ENCODE measurements at places on chromosomes 12 and 14. TPM values are rescaled to one million over a fixed set of nuclear protein-coding genes. Genes with fewer than 3 reads are reported as not detected.

GRCh38 chr14:104794631-104794992 lies 936 bp downstream of the AKT1 start:
- peak; percentile 5 for ATAC-seq

- peak; percentile 52 for ATAC-seq
Measured at GRCh38 chr14:57865403-57866198, at the start of gene SLC35F4. SLC35F4 (minus strand) TSS chr14:57866092.

- ATAC-seq = no peak
Measured at GRCh38 chr14:104573930-104574329, 5.6 kb upstream of the C14orf180 start.

- no peak for ATAC-seq
Measured at GRCh38 chr14:74630881-74631690, 19.0 kb upstream of the LTBP2 start.

GRCh38 chr14:93007225-93007997 lies 84.5 kb downstream of the CHGA start:
- no peak for ATAC-seq

DNA sequence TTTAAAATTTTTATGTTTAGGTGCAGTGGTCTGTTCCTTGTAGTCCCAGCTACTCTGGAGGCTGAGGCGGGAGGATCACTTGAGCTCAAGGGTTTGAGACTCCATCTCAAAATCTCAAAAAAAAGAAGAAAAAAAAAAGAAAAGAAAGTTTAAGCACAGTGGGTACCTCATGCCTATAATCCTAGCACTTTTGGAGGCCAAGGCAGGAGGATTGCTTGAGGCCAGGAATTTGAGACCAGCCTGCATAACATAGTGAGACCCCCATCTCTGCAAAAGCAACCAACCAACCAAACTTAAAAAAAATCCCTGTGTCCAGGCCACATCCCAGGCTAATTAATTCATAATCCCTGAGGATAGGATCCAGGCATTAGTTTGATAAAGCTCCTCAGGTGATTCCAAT lies 3.4 kb upstream of the SALL2 start:
- no peak for ATAC-seq

- ATAC-seq = no peak
Measured at GRCh38 chr12:2449586-2449985, 345.2 kb upstream of the FKBP4 start.

DNA sequence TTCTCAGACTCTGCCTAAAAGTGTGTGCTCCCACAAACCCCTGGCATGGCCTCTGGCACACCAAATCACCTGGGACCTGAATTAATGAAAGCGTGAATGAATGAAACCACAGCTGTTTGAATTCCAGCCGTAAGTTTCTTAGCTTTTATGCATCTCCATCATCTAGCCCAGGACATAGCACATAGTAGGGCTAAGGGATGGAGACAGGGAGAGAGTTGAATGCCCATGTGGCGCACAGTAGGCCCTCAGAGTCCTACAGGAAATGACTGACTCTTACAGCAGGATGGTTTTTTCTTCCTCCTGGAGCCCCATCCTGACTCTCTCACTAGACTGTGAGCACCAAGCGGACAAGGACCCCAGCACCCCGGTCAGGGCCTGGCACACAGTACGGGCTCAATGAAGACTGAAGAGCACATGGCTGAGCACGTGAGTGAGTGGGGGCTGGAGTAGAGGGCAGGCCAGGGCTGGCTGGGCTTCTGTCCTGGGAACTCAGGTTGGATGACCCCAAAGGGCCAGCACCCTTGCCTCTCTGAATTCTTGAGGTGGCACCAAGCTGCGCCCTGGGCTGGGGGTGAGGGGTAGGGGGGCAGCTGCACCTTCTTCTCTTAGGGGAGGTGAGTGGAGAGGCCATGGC lies 351.3 kb downstream of the MED13L start:
- no peak for ATAC-seq

DNA sequence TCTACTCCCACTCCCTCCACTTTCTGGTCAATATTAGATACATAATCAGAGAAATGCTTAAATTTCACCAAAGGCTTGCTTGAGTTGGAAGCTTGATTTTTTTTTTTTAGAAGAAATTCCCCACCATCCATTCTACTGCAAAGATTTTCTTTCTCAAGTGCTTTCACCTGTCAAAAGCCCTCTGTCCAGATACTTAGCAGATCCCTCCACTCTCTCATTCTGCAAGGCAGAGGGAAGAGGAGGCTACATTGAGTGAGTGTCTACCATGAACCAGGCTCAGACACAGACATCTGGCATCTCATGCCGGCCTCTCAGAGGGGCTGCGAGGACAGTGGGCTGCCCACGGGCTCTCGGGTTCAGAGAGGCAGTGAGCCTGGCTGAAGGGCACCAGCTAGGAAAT lies 127.6 kb upstream of the GSC start:
- peak; percentile 13 for ATAC-seq

GRCh38 chr12:78933014-78933413 lies 68.4 kb downstream of the SYT1 start:
- ATAC-seq = no peak

GRCh38 chr14:74395094-74395493 lies 30.9 kb downstream of the SYNDIG1L start:
- ATAC-seq = no peak

- ATAC-seq = no peak
Measured at GRCh38 chr14:58744801-58745394, 107.1 kb downstream of the DACT1 start.

DNA sequence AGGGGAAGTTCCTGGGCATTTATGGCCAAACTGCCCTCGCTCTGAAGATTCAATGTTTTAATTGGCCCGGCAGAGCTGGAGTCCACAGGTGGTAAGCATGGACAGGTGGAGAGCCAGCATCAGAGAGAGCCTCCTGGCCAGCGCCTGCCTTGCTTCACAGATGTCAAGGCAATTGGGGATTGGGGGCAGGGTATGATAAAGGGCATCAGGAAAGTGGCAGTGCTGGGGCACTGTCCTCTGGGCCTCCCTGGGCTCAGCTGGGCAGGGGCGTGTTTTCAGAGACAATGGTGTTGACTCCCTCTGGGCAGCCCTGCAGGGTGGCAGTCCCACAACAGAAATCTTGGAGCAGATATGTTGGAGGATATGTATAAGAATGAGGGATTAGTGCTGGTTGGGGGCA lies 237.3 kb downstream of the CACNA1C start:
- no peak for ATAC-seq

DNA sequence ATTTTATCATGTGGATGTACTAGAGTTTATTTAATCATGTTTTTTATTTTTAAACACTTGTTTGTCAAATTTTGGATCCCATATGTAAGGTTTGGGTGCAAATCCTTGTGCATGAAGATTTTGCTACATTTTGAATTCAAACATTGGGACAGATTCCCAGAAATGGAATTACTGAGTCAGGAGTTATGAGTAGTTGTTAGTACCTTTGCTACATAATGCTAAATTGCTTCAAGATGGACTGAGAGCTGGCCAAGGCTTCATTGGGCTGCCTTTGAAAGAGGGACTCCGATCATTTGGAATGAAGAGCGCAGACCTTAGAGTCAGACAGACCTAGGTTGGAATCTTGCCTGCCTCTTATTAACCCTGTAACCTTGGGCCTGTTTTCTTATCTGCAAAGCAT lies 154.9 kb upstream of the PWP1 start:
- no peak for ATAC-seq

DNA sequence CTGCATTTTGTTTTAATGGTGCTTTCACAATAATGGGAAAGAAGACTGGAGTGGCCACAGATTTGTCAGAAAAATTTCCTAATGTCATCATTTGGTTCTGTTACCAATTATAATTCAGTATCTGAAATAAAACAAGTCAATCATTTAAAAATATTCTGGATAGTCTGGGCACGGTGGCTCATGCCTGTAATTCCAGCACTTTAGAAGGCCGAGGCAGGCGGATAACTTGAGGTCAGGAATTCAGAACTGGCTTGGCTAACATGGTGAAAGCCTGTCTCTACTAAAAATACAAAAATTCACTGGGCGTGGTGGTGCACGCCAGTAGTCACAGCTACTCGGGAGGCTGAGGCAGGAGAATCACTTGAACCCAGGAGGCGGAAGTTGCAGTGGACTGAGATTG lies 4.0 kb upstream of the LIMA1 start:
- no peak for ATAC-seq

- ATAC-seq = no peak
Measured at GRCh38 chr12:128806573-128806972, 17.2 kb downstream of the SLC15A4 start.

DNA sequence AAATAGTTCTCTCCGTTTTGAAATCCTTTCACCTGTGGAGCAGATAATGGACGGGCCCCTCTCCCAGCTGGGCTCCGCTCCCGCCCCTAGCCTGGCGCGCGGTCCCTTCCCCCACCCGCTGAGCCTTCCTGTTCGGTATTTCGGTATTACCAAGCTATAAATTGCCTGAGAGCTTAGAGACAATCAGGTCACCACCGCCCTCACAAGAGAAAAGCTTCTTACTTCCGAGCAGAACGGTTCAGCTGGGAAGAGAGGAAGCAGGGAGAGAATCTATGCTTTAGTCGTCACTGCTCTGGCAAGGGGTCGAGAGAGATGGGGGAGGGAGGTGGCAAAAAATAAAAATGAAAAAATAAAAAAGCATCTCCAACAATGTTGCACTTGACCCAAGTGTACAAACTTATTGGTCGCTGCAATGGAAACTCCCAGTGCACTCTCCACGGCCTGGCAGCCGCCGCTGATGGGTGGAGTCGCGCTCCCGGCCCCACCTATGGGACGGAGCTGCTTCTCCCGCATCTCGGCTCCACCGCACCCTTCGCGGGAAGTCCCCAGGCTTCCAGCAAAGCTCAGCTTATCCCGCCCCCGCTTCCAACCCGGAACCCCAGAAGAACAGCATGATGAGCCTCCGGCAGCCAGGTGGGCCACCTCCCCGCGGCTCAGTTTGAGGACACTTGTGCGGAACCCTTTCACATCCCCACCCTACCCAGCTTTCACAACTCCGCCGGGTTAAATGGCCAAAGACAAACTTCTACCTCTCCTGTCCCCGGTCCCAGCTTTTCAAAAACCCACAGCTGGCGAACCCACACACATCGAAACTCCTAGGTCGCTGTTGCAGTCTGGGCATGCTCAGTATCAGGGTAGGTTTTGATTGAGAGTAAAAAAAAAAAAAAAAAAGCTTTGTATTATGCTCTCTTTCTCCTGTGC lies 832 bp upstream of the SYT1 start:
- ATAC-seq = peak; percentile 63

DNA sequence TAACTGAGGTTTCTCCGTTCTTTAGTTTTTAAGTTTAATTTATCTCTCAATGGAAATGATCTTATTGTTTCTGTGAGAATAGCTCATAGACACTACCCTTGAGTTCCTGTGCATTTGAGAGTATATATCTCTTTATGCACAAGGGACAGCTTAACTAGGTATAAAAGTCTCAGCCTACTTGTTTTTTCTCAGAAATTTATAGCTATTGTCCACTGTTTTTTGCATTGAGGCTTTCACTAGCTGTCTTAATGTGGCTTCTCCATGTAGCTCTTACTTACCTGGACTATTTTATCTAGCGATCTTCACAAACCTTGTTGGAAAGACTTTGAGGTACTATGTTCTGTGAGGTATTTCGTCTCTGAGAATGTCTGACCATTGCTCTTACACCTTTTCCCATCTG lies 153.9 kb upstream of the RTL1 start:
- no peak for ATAC-seq

DNA sequence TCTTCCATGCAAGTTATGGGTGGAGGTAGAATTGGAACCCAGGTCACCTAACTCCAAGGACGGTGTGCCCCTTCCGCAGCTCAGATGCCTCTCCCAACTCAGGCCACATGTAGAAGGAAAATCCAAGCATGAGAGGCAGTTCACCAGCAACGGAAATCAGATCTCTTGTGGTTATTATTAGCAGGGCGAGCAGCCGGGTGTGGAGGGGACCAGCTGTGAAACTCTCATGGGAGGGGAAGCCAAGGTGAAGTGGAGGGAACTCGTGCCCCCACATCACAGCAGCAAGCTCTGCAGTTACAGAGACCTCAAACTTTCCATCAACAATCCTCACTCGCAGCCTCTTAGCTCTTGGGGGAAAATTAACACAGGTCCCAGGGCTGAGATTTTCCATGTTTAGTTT lies 79.7 kb downstream of the KSR2 start:
- no peak for ATAC-seq

- ATAC-seq = peak; percentile 41
Measured at GRCh38 chr12:75366629-75367028, 24.3 kb upstream of the GLIPR1L2 start.

DNA sequence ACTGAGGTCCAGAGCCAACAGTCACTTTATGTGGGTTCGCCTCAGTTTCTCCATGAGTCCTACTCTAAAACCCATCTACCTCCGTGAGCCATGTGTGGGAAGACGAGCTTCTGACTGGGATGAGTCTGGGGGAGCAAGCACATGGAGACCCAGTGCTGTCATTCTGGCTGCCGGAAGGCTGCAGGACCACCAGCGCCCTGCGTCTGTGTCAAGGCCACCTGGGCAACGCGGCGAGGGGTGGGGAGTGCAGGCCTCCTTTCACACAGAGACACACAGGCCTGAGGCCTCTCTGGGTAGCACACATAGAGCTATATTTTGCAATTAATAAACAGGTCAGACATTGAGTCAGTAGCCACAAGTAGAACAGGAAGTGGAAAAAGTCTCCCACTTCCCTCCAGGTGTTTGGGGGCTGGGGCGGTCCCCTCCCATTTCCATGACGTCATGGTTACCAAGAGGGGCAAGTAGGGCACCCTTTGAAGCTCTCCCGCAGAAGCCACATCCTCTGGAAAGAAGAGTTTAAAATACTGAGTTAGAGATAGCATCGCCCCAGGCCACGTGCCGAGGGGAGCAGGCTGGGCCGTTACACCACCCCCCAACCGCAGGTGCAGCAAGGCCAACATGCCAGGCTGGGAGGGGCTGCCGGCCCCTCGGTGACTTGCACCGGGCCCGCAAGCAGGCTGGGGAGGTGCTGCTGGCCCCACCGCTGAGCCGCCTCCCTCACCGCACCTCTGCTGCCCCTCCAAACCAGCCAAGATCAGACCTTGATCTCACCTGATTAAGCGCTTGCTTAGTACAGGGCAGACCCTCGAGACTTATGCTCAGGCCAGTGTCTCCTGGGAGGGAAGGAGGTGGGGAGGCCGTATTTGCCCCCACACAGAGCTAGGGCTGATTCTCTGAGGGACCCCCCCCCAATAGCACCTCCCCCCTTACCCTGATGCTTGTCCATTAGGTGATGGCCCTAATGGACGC lies 32.7 kb downstream of the DAD1 start:
- ATAC-seq = no peak

MMP17 gene
- 67.4 TPM for total RNA-seq

KCNA1 gene
- total RNA-seq = 1.5 TPM

CAPZA3 gene
- not detected for total RNA-seq

TAS2R19 gene
- 6.1 TPM for total RNA-seq

CMA1 gene
- total RNA-seq = not detected

PLA2G1B gene
- 0.38 TPM for total RNA-seq

Data from motor neuron (in vitro differentiated cells).